ENCODE measurements at places on chromosomes 7 and 10. TPM values are rescaled to one million over a fixed set of nuclear protein-coding genes. Genes with fewer than 3 reads are reported as not detected.

DNA sequence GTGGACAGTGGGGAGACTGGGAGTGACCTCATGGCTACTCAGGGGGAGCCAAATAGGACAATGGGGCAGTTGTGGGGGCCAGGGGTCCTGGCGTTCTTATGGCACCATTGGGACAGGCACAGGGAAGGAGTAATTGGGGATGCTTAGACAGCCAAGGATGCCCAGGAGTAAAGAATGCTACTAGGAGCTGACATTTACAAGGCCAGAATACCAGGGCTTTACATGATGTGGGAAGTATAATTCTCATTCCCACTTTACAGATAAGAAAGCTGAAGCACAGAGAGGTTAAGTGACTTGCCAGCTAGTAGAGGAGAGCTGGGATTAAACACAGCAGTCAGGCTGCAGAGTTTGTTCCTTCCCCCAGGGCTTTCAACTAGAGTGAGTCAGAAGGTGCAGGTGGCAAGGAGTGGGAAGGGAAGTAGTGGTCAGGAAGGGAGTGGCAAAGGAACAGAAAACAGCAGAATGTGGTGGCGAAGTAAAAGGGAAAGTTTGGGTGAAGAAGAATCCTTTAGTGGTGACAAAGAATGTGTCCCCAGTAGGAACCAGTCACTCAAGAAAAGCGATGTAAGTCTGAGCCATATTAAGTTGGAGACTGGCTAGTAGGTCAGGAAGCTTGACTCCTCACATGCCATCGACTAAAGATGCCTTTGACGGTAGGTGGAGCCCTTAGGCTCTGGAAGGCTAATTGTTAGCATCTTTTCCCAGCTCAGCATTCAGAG is 32.8 kb downstream of the CPVL start:
- peak; percentile 61 for DNase-seq
- no peaks in the 10 kb centered on the region for H3K4me1 ChIP-seq
- H3K4me3 ChIP-seq, result no peak overlapping the region
- H3K27me3 ChIP-seq, result peaks cover 62% of the 10 kb centered on the region

- no peaks in the 10 kb centered on the region for H3K4me1 ChIP-seq
- DNase-seq, result no peak
- H3K4me3 ChIP-seq, result no peak overlapping the region
- no peaks in the 10 kb centered on the region for H3K36me3 ChIP-seq
Measured at GRCh38 chr7:147033641-147034040, 917.0 kb downstream of the CNTNAP2 start.

GRCh38 chr10:75094465-75094864 is 17.0 kb upstream of the SAMD8 start:
- no peak for DNase-seq
- no peak overlapping the region for H3K27ac ChIP-seq
- no peaks in the 10 kb centered on the region for H3K4me1 ChIP-seq
- H3K4me3 ChIP-seq, result no peak overlapping the region

GRCh38 chr7:149459540-149460452 is 1.1 kb downstream of the ZNF777 start:
- H3K27me3 ChIP-seq, result no peaks in the 10 kb centered on the region
- no peaks in the 10 kb centered on the region for H3K36me3 ChIP-seq
- H3K4me3 ChIP-seq, result peak overlapping the region; percentile 82
- DNase-seq, result peak; percentile 64
- peak overlapping the region; percentile 27 for H3K27ac ChIP-seq

DNA sequence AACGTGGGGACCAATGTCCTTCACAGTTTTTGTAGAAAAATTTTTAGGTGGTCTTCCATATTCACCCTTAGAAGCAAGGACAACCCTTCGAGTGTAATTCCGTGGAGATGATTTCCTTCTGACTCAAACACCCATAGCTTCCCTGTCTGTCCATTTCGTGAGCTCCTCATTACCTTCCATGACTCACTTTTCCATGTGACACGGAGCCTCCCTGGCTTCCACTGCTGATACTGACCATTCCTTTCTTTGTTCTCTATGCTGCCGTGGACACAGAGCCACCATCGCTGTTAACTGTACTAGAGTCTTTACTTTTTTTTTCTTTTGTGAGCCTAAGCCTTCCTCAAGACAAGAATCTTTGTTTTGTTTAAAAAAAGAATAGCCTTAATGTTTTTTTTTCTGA is 12.5 kb upstream of the ARMS2 start:
- DNase-seq, result peak; percentile 79
- peaks cover 8% of the 10 kb centered on the region for H3K4me1 ChIP-seq
- H3K4me3 ChIP-seq, result no peak overlapping the region
- no peaks in the 10 kb centered on the region for H3K36me3 ChIP-seq
- H3K27me3 ChIP-seq, result no peaks in the 10 kb centered on the region

The PCLO gene
- 0.04 TPM for polyA plus RNA-seq

The PPP1R3C gene
- 99.9 TPM for polyA plus RNA-seq

All from GM23248 (cell line).